Stimulated activated CD4-positive, alpha-beta T cell treated with anti-CD3 and anti-CD28 coated beads, Interleukin-2, amount 100 ng/mL, for 24 hours (primary cell): ENCODE measurements at places on chromosomes 6 and 20.

DNA sequence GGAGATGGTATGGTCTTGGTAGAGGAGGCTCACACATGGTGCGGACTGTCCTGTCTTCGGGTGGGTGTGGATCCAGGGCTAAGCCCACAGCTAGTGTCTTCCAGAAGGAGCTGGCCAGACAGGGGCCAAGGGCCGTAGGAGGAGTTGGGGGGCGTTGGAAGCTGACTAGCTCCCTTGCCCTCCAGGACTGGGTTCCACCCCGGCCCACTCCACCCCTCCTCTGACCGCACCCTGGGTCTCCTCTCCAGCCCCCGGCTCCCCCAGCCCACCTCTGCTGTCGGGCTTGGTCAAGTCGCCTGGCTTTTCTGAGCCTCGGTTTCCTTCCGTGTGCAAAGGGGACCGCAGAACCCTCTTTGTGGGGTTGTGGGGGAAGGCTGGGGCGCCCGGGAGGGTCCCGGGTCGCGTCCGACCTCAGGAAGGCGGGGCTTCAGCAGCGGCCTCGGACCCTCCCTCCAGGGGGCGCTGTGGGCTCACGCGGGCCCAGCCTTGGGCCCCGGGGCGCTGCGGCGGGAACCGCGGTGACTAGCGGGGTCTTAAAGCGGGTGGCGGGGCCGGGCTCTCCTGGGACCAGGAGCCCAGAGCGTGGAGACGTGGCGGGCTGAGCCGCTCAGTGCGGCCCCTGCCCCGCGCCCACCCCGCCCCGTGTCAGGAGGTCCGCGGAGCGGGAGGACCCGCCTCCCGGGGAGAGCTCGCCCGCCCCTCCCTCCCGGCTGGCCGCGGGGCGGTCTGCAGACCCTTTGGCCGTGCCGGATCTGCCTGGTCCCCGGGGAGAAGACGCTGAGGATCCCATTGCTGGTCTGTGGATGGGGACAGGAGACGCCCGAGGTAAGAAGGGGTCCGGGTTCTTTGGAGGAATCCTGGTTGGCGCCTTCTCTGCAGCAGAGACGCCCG, 5.4 kb downstream of the NPBWR2 start:
- DNase-seq: peak; percentile 80

DNA sequence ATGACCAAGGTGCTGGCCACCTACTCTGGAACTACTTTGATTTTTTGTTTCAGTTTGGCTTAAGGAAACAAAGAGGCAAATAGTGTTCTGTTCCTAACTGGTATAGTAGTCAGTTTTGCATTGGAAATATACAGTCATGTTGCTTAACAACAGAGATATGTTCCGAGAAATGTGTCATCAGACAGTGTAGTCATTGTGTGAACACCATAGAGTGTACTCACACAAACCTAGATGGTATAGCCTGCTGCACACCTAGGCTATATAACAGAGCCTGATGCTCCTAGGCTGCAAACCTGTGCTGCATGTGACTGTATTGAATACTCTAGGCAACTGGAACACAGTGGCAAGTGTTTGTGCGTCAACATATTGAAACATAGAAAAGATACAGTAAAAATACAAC, 80.4 kb downstream of the ARID1B start:
- DNase-seq: peak; percentile 29

DNA sequence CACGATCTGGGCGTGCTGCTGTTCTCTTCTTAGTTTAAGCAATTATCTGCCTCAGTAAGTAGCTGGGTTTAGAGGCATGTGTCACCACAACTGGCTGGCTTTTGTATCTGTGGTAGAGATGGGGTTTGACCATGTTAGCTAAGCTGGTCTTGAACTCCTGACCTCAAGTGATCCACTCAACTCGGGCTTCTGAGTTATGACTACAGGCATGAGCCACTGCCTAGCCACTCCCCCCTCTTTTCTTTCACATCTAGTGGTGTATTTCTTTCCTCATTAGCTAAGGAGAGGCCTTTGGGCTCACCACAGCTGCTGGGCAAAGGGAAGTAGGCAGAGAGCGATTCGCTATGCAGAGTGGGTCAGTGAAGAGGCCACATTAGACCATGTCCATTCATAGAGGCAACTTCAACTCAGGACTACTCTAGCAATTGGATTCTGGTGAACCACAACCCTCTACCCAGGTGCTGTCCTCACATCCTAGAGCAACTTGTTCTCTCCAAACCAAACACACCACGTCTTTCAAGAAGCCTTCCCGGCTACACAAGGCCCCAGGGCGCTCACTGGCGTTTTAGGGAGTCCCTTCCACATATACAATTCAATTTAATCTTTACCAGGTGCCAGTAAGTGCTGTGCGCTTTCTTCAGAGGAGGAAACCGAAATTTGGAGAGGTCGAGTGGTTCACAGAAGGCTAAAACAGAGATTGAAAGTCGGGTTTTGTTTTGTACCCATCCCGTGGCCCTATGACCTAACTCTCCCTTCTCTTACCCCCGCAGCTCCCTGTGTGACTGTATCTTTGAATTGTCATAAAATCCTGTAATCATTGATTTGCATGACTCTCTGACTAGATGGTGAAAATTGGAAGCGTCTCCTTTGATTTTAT, 26.5 kb upstream of the GFOD1 start:
- no peak for DNase-seq

- DNase-seq: peak; percentile 34
Measured at GRCh38 chr6:89239338-89239737, 22.2 kb upstream of the GABRR1 start.

DNA sequence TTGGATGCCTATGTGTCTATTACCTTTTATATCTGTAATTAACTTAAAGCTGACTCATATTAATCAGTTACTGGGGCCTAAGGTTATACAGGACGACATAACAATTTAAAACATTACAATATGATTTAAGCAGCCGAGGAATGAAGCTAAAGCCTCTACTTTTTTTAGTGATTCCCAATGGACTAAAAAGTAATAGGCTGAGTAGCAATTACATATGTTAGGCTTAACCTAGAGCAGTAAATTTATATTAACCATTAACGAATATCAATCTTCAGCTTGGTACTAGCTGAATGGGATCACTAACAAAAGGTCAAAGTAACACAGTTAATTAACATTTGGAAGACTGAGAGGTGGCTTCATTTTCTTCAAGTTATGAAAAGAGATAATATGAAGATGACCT, 43.1 kb downstream of the STK38 start:
- no peak for DNase-seq

- no peak for DNase-seq
Measured at GRCh38 chr20:23047001-23047737, 2.3 kb downstream of the THBD start.

DNA sequence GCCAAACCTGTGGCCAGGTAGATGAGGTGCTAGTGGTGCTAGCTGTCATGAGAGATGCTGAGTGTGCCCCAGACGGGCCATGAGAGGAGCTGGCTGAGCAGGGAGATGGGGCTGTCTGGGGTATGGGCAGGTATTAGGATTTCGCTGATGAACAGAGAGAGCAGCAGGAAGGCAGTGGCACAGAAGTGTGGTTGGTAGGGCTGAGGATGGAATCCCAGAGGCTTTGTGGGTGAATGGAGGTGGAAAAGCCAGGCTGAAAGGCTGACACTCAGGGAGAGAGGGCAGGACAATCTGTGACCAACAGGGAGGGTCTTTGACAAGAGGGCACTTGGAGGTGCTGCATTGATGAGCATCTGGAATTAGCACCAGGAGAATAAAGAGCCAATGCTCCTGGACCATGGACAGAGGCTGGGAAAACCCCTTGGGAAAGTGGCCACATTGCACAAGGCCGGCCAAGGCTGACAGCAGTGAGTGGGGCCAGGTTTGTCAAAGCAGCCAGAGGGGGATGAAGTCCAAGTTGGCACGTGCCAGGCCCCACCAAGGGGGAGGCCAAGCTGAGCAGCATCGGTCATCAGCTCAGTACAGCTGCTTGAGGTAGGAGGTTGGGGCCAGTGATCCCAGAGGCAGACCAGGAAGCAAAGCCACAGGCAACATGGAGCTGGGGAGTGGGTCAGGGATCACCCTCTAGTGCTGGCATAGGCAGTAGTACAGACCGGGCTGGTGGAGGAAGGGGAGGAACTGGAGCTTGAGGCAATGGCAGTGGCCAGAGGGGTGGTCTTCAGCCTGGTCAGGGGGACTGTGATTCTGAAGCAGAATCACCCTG, 19.7 kb upstream of the SGK2 start:
- no peak for DNase-seq

- DNase-seq: no peak
Measured at GRCh38 chr20:39309458-39309857, 347.3 kb downstream of the DHX35 start.

DNA sequence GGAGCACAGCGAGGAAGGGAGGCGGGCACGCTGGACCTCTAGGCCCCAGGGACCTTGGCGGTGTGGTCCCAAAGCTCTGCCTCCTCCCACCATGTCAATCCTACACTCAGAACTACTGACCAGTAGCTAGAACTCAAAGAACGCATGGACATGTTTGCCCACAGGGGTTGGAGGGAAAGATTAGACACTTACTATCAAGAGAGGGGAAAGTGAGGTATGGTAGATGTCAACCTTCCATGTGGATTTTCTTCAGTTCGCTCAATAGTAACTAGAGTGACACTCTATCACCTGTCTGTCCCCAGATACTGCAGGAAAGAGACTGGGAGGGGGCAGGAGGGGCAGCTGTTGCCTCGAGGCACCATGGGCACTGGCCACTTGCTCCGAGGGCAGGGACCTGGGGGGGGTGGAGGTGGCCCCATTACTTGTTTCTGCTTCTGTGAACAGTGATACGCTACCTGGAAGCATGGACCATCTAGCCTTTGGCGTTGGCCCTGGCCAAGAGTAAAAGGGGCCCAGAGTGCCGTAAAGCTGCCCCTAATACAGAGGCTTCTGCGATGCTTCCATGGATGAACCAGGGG, 912 bp upstream of the DIDO1 start:
- no peak for DNase-seq

- DNase-seq: no peak
Measured at GRCh38 chr20:12762725-12763124, 246.0 kb upstream of the SPTLC3 start.

DNA sequence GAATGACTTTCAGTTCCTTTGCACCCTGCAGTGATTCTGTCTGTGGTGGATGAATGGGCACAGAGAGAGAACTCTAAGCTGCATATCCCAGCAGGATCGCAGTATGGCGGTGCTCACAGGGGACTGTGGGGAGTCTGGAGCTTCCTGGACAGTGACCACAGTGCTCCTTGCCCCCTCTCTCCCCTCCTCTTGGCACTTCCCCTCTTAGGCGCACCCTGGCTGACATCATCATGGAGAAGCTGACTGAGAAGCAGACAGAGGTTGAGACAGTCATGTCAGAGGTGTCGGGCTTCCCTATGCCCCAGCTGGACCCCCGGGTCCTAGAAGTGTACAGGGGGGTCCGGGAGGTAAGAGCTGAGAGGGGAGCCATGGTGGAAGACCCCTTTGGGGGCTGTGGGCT, 8.6 kb downstream of the BYSL start:
- DNase-seq: no peak

- no peak for DNase-seq
Measured at GRCh38 chr20:58570204-58570859, 55.1 kb upstream of the APCDD1L start.
